ENCODE measurements at places on chromosomes 7 and 10.
A peak's percentile ranks its signal among the peaks of the same experiment; 100 is the strongest.

GRCh38 chr7:3056234-3057065, 12.8 kb upstream of the CARD11 start:
- no peak for DNase-seq

DNA sequence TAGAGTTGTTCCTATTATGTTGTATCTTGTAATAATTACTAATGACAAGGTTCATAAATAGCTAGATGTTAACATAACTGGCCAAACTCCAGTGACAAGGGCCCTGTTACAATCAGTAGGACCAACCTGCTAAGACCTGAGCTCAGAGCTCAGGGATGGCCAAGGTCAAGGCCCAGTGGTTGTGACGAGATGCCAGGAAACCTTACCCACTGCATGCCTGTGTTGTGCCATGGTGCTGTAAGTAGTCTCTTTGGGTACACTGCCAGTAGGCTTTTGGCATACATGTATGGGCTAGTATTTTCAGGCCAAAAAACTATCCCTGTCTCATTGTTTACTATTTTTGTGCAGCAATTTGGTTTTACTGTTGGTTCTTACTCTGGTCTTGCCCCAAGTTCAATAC, 7.9 kb upstream of the IDI2 start:
- no peak for DNase-seq

GRCh38 chr7:99034932-99035722, 108.8 kb downstream of the SMURF1 start:
- no peak for DNase-seq

DNA sequence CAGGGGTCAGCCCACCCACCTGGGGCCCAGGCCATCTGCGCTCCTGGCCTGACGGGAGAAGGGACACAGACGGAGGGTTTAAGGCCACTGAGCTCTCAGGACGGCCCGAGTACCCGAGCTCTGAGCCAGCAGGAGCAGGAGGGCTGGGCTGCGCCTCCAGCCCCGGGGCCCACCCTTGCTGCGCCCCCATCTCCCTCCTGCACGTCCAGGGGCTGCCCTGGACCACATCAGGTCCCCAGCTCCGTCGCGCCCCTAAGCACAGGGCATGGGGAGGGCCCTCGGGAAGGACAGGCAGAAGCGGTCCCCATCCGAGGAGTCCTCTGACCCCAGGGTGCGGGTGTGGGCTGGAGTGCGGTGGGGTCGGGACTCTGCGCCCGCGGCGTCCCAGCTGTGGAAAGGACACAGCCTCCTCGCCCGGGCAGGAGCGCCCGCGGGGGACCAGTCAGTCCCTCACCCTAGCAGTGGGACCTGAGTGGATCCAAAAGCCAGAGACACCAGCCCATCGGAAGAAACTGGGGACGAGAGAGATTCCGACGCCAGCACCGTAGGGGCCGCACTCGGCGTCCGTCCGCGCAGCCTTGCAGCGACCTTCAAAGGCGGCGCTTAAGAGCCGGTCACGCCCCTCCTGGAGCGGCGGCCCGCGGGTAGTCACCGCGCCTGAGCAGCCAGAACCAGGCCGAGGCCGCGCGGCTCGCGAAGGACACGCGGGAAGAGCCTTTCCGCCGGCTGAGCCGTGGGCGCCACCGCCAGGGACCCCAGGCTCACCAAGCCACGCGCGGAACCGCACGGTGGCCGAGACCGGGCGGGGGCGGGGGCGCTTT, 15.9 kb downstream of the CAMK2B start:
- DNase-seq: peak; percentile 19

DNA sequence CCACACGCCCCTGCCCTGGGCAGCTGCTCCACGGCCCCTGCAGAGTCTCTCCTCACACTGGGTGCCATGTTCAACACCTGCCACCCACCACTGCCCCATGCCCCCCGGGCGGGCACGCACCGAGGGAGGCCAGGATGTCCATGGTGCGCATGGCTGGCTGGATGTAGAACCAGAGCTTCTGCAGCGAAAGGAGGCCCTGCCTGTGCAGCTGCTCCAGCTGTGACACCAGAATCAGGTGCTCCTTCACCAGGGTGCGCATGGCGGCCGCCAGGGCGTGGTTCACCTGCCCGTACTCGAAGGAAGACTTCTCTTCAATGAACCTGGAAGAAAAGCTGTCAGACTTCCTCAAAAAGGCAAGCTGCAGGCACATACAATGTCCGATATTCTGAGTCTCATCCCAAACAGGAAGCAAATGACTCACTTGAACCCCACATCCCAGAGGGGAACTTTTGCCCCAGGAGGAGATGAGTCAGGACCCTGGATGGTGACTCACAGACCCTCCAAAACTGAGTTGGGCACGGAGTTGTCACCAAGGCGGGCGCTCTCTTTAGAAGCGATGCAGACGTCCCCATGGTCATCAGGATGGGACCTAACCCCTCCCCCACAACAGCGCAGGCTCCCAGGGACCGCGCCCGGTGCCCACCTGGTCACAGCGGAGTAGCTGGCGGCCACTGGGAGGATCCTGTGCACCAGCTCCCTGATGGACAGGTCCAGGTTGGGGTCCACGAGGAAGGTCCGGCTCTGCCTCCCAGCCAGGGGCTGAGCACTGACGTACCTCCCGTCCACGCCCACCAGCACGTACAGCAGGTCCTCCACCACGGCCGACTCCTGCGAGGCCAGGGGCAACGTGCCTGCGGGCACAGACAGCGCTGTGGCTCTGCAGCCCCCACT, 15.5 kb downstream of the TUBGCP2 start:
- no peak for DNase-seq

- no peak for DNase-seq
Observed at GRCh38 chr10:84375881-84376280, 47.5 kb downstream of the CCSER2 start.

GRCh38 chr7:157576415-157576814, 239.6 kb downstream of the DNAJB6 start:
- no peak for DNase-seq

GRCh38 chr7:17194656-17195055, 103.8 kb upstream of the AHR start:
- no peak for DNase-seq

DNA sequence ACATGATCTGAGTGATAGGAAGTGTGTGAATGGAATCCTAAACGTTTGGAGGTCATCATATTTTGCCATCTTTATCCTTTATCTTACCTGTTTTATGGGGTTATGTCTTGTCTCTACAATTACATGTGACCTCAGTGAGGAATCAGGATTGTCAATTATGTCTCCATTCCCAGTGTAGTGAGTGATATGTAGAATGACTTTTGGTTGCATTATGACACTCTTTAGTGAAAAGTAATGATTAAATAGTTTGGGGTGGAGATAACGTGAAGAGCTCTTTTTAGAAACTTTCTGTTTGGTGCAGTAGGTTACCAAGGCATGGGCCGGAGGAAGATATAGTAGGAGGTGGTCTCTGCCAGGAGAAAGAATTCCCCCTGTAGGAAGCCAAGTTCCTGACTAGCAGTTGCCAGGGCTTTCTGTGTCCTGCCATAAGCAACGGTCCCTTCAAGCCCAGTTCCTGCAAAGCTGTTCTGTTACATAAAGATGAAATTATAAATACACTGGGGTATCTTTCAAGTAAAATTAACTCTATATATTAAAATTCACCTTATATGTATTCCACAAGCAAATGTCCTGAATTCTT, 228.2 kb downstream of the NSUN6 start:
- DNase-seq: no peak

- DNase-seq: no peak
Observed at GRCh38 chr10:51445588-51445987, 253.8 kb downstream of the CSTF2T start.

DNA sequence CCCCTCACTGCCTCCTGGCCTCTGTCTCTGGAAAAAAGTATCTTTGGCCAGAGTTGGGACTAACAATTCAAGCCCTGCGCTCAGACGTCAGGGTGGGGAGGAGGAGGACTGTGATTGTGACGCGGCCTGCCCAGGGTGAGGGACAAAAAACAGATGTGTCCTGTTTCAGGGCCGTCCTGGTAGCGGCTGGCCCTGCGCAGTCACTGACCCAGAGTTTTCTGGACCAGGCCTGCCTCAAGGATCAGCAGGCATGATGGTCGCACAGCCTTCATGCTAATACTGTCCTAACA, 110.1 kb downstream of the CYTH3 start:
- DNase-seq: no peak

DNA sequence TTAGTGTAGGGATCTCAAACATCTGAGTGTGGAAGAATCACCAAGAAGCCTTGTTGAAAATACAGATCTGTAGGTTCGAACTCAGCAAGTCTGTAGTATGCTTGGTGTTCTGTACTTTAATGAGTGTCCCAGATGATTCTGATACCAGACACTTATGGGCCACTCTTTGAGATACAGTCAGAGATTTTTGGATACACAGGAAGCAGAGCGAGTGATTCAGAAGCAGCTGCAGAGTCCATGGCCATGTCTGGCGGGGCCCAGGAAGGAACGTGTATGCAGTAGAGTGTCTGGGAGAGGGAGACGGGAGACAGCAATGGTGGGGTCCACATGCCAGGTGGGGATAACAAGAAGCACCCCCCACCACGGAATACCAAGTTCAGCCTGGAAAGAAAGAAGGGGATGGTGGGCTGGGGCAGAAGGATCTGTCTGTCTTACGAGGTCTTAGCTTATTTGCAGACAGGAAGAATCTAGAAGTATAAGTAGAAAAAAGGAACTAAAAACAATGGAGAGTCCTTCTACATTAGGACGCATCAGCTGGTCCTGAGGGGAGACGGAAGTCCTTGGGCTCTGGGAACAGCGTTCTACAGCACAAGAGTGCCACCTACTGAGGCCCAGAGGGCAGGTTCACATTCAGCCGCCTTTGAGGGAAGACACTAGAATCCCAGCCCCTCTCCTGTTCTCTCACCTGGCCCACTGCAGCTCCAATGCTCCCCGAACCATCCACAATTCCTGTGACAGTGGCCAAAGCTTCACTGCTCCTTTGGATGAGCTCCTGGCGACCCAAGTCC, 55.4 kb downstream of the SLC37A3 start:
- DNase-seq: no peak

- DNase-seq: no peak
Observed at GRCh38 chr10:101070098-101070497, 8.3 kb downstream of the KAZALD1 start.

GRCh38 chr10:14389981-14390590, 59.4 kb upstream of the FRMD4A start:
- DNase-seq: no peak

- no peak for DNase-seq
Observed at GRCh38 chr10:43229208-43230061, 37.4 kb downstream of the RASGEF1A start.

DNA sequence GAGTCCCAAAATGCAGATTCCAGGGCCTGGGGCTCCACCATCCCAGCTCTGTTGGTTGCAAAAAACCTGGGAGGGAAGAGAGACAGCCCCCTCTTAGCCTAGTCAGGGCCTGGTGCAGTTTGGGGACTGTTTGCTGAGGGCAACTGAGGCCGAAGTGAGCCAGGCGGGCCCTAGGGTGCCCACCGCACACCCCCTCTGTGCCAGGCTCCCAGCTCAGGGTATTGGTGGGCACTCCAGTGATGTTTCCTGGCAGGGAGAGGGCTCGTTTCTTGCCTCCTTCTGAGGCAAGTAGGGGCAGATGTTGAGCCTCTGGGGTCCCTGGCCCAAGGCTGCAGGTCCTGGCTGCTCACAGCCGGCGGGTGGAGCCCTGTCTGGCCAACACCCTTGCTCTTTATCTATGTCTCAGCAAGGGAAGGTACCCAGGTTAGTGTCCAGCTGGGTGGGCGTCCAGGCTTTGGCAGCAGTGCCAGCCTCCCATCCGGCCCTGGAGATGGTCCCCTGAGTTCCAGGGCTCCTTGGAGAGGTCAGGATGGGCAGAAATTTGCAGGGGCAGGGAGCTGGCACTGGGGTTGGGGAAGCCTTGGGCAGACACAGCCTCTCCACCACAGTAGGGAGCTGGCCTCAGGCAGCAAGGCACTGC, 37.8 kb downstream of the KCTD7 start:
- no peak for DNase-seq

DNA sequence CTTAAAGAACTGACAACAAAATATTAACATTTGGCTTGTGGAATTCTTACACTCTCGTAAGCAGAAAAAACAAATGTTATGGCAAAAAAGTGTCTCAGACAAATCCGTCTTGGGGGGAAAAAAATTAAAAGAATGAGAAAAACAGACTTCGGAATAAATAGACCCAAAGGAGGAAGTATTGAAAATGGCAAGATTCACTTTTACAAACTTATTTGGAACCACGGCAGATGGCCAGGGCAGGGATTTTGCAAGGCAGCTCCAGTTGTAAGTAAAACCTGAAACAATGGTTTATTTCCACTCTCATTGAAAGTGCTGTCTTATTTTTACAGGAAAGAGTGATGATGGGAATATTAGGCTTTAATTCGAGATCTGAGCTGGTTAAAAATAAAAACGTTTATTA, 1.5 kb upstream of the ZNF438 start:
- DNase-seq: no peak

DNA sequence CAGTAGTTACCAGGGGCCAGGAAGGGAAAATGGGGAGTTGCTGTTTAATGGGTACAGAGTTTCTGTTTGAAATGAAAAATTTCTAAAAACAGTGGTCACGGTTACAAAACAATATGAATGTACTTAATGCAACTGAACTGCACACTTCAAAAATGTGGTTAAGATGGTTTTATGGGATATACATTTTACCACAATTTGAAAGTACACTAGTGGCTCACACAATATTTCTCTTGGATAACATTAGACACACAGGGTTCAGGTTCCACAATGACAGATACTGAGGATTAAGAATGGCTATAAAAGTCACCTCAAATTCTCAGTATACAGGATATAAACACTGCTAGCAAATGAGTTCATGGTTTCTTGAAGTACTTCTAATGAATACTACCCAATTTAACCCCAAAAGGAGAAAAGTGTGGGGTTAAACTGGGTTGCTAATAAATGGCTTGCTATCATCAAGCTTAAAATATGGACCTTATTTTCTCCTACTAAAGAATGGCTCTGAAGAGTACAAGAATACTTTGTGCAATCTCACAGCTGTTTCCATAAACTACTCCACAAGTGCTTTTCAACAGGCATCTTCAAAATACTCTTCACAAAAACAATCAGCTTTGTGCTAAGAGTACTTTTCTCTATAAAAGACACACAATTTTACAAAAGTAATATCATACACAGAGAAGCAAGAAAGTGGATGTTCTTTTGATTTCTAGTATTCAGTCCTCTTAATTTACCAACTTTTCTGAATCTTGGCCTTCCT, 92.9 kb downstream of the SRPK2 start:
- DNase-seq: no peak

GRCh38 chr10:14173706-14174594, 156.8 kb downstream of the FRMD4A start:
- no peak for DNase-seq

- DNase-seq: no peak
Observed at GRCh38 chr10:129531969-129532660, 65.1 kb downstream of the MGMT start.

GRCh38 chr10:100008142-100008522, 1.6 kb downstream of the DNMBP start:
- no peak for DNase-seq

Measured in fibroblast of skin of left quadriceps (primary cell).